ENCODE measurements at places on chromosomes 7 and 10.

- DNase-seq, result no peak
These were observed 143.8 kb downstream of the ZNF22 start for GRCh38 chr10:45144326-45145070.

DNA sequence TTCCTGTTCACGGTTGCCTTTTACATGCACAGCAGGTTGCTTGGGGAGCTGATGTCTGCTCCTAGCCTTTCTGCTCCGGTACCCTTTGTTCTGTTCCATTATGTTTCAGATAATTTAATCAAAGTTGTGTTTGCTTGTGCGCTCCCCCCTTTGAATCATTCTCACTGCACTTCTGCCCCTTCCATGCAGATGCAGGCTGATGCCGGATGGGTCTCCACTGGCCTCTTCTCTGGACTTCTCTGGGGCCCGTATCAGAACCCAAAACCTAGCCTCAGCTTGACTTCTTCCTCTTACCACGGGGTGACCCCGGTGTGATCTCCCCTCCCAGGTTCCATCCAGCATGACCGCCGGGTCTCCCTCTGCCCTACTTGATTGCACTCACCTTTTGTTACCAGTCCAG lies 272.0 kb downstream of the DPP6 start:
- no peak for DNase-seq

GRCh38 chr7:129122751-129123509 lies 21.6 kb upstream of the TSPAN33 start:
- DNase-seq, result no peak

GRCh38 chr10:79188154-79188965 lies 119.6 kb downstream of the ZMIZ1 start:
- no peak for DNase-seq

- no peak for DNase-seq
These were observed 189.8 kb downstream of the JCAD start for GRCh38 chr10:29869593-29869992.

DNA sequence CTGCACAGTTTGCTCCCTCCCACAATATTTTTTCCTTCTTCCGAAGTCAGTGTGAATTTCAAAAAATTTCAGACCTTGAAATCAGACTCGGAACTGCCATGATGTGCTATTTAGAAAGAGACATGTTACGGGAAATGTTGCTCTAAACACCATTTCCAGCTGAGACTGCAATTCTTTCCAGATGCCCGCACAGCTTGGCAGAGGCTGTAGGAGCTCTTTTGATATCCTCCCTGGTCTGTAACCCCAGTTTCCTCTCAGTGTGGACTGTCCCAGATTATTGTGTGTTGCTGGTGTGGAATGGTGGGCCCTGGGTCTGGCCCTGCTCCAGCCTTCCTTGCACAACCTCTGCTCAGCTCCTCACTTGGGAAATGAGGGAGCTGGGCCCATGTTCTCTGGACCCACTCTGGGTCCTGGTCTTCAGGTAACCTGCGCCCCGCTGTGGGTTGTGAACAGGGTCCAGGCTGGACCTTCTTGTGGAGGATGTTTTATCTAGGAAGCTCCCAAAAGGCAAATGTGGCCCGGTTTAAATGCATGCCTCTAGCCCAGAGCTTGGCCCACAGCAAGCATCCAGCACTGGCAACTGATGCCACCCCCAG lies 172.8 kb upstream of the CXCL12 start:
- DNase-seq, result no peak

DNA sequence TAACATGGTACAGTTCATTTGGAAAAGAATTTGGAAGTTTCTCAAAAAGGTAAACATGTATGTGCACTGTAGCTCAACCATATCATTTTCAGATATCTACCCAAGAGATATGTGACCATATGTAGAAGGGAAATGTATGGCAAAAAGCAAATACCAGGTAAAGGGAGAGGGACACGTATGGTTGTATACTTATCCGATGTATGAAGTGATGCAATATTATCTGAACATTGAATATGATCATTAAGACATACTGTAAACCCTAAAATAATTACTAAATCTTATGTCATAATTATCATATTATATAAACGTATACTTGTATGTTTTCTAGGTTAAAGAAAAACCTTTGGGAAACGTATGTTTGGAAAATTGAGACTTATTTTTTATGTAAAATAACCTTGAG lies 367.5 kb upstream of the KCND2 start:
- no peak for DNase-seq

DNA sequence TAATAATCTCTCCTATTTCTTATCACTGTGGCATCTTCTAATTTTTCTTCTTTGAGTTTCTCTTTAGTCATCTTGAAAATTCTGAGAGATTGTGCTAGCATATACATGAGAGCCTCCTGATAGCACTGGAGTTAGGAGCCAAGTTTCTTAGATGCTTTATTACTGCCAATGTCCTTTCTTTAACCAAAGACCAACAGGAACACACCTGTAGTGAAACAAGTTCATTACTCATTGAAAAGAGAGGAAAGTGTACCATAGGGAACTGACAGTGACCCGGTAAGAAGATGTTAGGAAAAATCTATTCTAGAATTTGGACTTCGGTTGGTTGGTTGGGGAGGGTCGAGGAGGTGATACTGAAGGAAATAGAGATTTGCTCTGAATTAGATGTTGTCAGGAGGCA lies 27.1 kb upstream of the CD36 start:
- DNase-seq, result no peak

- DNase-seq, result no peak
These were observed 6.8 kb downstream of the BRI3 start for GRCh38 chr7:98288064-98288823.

GRCh38 chr10:84194424-84195043 lies at the start of gene CDHR1:
CDHR1 (plus strand) TSS chr10:84194537; CDS start chr10:84194761, 224 bp downstream.
- no peak for DNase-seq

DNA sequence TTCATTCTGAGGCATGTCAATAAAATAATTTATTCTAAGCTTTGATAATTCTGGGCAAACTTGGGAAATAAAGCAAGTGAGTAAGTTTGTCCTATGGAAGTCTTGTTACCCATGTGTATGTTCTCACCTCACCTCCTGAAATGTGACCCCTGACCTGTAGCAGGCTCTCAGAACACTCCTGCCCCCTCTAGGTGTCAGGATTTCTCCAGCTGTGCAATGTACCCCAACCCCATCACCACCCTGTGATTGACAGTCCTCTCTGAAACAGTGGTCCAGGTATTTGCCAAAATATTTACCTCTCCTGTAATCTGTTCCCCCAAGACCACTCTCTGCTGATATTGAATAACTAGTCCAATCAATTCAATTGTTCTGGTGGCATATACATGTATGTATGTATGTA lies 122.6 kb upstream of the PTER start:
- DNase-seq, result no peak

DNA sequence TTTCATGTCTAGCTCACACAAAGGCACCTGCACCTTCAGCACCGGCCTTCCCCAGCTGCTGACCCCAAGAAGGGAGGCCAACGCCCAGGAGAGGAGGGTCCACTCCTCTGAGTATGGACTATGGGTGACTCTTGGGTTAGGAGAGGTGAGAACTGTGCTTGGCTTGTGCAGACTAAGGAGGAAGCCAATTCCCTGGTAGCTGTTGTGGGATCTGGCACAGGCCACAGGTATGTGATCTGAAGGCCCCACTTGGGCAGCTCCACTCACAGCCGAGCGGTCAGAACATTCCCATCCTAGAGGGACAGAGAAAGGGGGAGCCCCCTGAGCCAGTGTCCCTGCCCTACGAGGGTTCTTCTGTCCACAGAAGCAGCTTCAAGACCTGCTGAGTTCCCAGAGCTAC lies 52.8 kb upstream of the FIGNL1 start:
- no peak for DNase-seq

DNA sequence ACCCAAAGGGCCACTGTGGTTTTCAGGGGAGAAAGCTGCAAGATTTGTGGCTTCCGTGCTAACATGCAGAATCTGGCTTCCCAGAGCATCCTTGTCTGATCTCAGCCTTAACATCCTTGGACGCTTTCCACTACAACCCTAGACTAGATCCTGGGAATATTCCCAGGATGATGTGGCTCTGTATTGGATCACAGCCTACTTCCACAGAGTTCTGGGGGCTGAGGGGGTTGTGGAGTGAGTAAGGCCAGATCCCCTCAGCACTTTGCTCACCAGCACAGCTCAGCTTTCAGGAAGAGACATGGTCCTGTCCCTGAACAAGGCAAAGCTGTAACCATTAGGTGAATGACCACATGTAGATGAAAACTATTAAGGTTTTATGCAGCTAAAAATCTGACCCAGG lies 241.3 kb upstream of the MYO3A start:
- no peak for DNase-seq

- DNase-seq, result no peak
These were observed 97.8 kb downstream of the GALNT17 start for GRCh38 chr7:71229699-71230098.

GRCh38 chr7:3175285-3175902 lies 125.7 kb upstream of the SDK1 start:
- no peak for DNase-seq

DNA sequence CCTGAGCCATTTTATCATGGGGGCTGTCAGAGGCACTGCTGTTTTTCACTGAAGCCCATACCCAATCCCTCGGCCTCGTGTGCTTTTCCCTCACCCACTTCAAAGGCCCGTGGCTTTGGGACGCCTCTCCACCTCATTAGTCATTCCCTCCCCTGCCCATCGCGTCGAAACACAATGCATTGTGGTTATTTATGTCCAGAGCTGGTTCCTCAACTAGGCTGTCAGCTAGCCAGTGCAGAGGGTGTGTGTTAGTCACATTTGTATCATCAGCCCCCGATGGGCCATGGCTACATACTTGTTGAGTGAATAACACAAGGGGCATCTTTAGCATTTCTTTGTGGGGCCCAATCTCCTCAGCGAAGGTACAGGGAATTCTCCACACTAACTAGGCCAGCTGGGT lies 3.8 kb upstream of the CRCP start:
- no peak for DNase-seq

- DNase-seq, result no peak
These were observed 860 bp downstream of the RPP30 start for GRCh38 chr10:90872648-90873020.

- DNase-seq, result no peak
These were observed 40.0 kb upstream of the PDK4 start for GRCh38 chr7:95636140-95636940.

GRCh38 chr7:55073051-55073511 lies 54.3 kb downstream of the EGFR start:
- DNase-seq, result no peak

DNA sequence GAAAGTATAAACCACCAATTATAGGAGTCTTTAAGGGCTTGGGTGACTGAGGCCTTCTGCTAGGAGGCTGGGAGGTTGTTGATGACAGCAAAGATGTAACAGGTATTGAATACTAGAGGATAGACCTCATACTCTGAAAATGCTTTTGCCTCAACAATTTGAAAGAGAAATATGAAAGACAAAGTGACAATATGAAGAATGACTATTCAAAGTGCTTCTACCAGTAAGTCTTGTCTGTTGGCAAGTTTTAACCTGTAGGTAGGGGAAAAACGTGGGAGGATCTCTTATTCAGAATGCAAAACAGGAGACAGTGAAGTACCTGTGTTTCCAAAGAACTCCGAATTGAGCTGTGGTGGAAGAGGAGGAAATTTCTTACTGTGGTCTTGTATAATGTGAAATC lies 38.2 kb downstream of the GBF1 start:
- no peak for DNase-seq

DNA sequence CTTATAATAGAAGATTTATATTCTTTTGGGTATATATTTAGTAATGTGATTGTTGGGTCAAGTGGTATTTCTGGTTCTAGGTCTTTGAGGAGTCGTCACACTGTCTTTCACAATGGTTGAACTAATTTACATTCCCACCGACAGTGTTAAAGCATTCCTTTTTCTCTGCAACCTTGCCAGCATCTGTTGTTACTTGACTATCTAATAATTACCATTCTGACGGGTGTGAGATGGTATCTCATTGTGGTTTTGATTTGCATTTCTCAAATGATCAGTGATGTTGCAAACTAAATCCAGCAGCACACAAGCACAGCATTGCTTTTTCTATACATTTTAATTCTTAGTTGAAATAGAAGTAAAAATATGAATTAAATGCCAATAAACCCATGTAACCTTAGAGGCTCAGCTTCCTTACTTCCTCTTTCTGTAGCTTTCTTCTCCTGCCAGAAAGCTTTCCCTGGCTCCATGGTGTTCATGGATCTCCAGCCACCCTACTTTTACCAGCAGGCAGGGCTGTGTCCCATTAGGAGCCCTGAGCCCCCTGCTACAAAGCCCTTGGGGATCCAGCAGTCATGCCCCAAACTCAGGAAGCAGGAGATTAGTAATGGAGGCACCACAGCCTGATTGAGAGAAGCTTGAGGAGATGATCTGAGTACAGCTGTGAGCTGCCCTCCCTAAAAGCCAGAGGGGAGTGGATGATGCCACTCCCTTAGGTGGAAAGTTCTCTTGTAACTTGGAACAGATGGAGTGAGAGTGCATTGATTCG lies 158.6 kb downstream of the TMEM178B start:
- DNase-seq, result no peak

- peak; percentile 76 for DNase-seq
These were observed 10.2 kb upstream of the GDF2 start for GRCh38 chr10:47311932-47312662.

GRCh38 chr10:70476249-70477035 lies 2.1 kb upstream of the PALD1 start:
- DNase-seq, result no peak

GRCh38 chr7:33048257-33048656 lies 14.3 kb downstream of the NT5C3A start:
- DNase-seq, result no peak

DNA sequence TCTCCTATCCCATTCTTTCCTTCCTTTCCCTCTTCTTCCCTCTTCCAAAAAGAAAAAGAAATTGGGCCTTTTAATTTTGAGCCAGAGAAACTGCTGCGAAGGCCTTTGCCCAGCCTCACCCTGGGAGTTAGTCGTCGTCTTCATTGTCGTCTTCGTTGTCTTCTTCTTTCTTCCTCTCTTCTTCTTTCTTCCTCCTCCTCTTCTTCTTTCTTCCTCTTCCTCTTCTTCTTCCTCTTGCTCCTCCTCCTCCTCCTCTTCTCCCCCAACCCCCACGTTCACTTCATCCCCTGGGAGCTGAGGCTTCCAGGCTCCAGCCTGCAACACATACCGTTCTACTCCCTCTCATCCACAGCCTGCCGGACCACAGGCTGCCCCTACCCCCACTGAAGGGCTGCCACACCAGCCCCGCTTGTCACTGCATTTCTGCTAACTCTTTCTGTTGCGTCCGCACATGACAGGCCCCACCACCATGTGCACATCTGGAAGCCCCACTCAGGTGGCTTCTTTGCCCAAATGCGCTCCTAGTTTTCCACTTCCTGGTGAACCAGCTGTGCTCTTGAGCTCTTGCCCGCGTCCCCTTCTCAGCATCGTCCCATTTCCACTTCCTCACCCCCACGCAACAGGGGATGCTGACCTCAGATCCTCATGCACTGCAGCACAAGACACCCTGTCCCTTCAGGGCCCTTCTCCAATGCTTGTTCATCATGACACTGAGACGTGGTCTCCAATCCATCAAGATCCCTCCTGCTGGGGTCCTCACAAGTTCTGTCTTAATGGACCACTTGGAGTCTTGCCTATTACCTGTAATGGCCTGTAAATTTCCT lies 94.9 kb upstream of the SH2B2 start:
- no peak for DNase-seq

DNA sequence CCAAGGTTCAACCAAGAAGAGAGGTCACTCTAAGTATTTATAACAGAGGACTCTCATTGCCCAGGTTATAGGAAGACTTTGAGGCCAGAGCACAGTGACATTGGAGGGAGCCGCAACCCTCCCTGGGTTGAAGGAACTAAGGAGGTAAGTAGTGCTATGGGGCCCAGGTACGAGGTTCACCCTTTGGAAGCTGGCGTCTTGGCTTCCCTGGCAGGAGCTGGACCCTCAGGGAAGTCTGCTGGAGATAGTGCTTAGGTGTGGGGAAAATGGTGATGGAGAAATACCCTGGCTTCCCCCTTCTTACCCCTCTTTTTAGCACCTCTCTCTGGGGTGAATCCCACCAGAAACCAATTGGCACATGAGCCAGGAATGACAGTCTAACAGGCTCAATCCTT lies 317.9 kb upstream of the ZNF32 start:
- no peak for DNase-seq
